Small intestine (tissue), 16 donors: ENCODE measurements at places on chromosomes 5 and 9. TPM values are rescaled to one million over a fixed set of nuclear protein-coding genes. Genes with fewer than 3 reads are reported as not detected.

The OR1L8 gene
- polyA plus RNA-seq, result not detected

- DNase-seq, result no peak
- peaks cover 3% of the 10 kb centered on the region for H3K4me1 ChIP-seq
- H3K27me3 ChIP-seq, result no peaks in the 10 kb centered on the region
- H3K4me3 ChIP-seq, result no peak overlapping the region
- H3K27ac ChIP-seq, result no peak overlapping the region
Measured at GRCh38 chr5:74357827-74358226, 282.7 kb downstream of the ENC1 start.

DNA sequence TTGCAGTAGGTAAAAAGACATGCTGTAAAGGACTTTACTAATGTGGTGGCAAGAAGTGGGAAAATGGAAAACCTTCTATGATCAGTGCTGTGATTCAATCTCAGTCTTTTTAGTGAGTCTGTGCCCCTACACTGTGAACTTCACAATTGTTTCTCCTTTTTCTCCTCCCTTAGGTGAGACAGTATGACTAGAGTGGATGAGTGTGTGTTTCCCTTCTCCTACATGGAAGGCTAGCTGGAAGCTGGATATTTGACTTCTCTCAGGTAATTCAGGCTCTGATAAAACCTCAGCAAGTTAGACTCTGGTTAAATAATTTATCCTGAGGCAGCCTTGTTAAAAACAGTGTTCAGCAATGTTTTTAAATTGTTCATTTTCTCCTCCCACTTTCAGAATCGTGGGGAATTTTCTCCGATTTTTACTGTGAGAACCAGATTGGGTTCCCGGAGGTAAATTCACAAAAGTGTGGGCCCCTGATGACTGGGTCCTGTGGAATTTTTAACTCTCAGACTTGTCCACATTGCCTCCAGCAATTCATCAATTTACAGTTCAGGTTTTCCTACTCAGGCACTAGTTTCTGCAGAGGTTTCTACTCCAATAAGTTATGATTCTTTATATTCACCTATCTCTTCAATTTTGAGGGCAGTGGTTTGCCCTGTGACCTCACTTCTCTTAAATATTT lies 149.1 kb upstream of the PIK3R1 start:
- H3K36me3 ChIP-seq, result no peaks in the 10 kb centered on the region
- no peaks in the 10 kb centered on the region for H3K27me3 ChIP-seq
- no peaks in the 10 kb centered on the region for H3K4me1 ChIP-seq
- no peak overlapping the region for H3K27ac ChIP-seq
- DNase-seq, result no peak

DNA sequence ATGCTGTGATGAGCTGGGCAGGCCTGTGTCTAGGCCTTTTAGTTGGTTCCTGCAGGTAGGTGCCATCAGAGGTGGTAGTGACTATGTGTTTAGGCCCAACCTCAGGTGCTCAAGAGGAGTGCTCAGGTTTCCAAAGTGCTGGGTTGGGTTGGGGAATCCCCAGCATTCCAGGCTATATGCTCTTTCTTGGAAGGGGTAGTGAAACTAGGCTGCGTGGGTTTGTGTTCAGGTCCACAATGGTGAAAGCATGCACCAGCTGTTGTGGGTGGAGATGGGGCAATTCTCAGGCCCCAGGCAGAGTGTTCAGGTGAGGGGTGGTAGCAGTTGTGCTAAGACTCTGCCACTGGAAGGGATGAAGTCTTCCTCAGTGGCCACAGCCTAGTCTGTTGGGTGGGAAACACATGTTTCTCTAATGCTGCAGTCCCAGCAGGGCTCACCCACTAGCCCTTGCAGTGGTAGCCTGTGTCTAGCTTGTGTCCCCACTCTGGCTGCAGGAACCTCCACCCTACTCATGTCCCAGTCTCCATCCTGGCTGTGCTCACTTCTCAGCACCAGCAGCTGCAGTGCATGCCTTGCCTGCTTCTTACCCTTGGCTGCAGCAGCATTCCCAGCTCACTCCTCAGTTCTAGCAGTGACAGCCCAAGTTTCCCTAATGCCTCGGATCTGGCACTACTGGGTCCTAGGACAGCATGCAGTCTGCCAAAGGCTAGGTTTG lies 78.9 kb downstream of the FAM170A start:
- H3K27ac ChIP-seq, result no peak overlapping the region
- DNase-seq, result no peak
- H3K36me3 ChIP-seq, result no peaks in the 10 kb centered on the region
- H3K4me1 ChIP-seq, result no peaks in the 10 kb centered on the region
- H3K27me3 ChIP-seq, result no peaks in the 10 kb centered on the region
- H3K4me3 ChIP-seq, result no peak overlapping the region

DNA sequence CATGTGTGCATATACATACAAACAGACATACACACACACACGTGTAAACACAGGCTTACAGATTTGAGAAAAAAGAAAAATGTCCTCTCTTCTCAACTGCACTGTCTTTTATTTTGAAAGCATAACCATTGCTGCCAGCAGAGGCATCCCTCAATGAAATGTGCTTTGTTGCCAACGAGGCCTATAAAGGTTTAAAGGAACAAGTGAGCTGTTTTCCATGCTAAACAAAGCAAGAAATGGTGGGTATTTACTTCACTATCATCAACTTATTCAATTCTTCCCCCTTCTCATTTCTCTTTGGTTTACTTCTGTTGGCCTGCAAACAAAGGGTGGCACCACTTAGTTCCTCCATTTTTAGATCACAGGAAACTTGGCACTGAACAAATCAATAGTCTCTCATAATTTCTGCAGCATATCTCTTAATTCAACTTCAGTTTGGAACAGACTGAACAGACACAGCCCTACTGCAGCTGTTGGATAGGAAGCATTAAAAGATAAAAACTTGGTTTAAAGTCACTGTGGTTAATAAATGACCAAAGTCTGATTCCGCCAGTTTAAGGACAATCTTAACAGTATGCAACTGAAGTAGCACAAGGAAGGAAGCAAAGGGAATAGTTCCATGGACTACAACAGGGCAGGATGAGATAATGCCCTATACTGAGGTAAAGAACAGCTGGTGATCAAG lies 21.7 kb downstream of the TTC33 start:
- H3K4me3 ChIP-seq, result no peak overlapping the region
- H3K27ac ChIP-seq, result no peak overlapping the region
- peaks cover 9% of the 10 kb centered on the region for H3K4me1 ChIP-seq

DNA sequence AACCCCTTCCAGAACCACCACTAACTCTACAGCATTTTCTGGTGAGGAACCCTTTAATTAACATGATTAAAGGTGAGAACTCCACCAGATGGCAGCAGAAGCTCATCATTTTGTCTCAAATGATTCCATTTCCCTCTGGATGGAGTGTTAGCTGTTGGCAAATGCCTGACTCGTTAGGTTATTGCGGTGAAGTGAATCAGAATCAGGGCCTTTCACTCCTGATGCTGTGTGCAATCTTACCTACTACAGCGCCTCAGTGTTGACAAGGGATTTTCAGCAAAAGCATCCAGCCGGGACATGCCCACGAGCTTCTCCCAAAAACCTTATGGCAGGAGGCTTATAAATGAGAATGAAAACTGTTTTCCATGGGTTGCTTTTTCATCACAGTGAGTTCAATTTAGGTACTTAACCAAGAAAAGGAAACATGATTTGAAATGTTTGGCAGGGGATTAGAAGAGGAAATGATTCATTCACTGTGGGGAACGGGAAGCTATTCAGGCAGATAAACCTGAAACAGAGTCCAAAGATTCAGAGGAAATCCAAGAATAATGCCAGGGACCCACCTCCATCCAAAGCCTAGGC lies 48.0 kb upstream of the CAST start:
- no peaks in the 10 kb centered on the region for H3K4me1 ChIP-seq
- peak; percentile 82 for DNase-seq
- no peak overlapping the region for H3K4me3 ChIP-seq
- no peaks in the 10 kb centered on the region for H3K36me3 ChIP-seq
- H3K27ac ChIP-seq, result peak overlapping the region; percentile 69

- no peak for DNase-seq
- no peak overlapping the region for H3K4me3 ChIP-seq
- H3K36me3 ChIP-seq, result no peaks in the 10 kb centered on the region
- peaks cover 8% of the 10 kb centered on the region for H3K27me3 ChIP-seq
- H3K4me1 ChIP-seq, result no peaks in the 10 kb centered on the region
- H3K27ac ChIP-seq, result no peak overlapping the region
Measured at GRCh38 chr9:108003526-108003925, 514.0 kb upstream of the KLF4 start.

DNA sequence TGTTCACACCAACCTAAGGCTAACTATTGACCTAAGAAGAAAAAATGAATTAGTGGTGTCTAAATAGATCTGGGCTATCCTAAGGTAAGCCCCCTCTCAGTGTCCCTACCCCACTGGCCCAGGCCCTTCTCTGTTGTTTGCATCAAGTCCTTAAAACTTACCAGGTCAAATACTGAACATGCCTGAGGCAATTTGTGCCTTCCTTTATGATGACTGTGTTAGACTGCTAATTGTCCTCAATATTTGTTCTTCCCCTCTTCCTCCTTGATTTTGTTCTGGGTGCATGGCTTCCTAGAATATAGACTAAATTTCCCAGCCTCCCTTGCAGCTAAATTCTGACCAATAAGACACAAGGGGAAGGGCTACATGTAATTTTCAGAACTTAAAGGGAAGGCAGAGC lies 199.9 kb downstream of the ADAMTS12 start:
- H3K27ac ChIP-seq, result no peak overlapping the region
- H3K4me3 ChIP-seq, result no peak overlapping the region
- DNase-seq, result no peak
- no peaks in the 10 kb centered on the region for H3K4me1 ChIP-seq
- no peaks in the 10 kb centered on the region for H3K36me3 ChIP-seq
